ENCODE measurements at places on chromosomes 1 and 21.

GRCh38 chr1:7228252-7228961, 443.2 kb downstream of the CAMTA1 start:
- no peak for DNase-seq

DNA sequence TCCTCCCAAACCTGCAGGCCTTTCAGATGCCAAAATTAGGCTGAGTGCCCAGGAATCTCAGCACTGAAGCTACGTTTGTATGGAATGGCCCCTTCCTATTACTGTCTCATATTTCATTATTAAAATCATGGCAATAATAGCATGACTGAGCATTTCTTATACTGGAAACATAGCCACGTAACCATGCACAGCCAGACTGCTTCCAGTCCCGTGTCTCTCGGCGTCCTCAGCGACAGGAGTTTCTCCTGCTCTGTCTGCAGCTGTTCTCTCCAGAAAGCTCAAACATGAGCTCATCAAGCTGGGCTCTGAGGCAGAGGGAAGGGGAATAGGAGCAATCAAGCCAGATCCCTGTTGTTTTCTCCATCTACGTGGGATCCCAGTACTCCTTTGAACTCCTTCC, 104.0 kb downstream of the CDC7 start:
- DNase-seq, result no peak

- DNase-seq, result no peak
Observed at GRCh38 chr1:41520951-41521752, 36.7 kb upstream of the EDN2 start.

- DNase-seq, result no peak
Observed at GRCh38 chr21:21715266-21715969, 717.2 kb downstream of the NCAM2 start.

- DNase-seq, result no peak
Observed at GRCh38 chr1:53384796-53385195, 56.9 kb upstream of the LRP8 start.

DNA sequence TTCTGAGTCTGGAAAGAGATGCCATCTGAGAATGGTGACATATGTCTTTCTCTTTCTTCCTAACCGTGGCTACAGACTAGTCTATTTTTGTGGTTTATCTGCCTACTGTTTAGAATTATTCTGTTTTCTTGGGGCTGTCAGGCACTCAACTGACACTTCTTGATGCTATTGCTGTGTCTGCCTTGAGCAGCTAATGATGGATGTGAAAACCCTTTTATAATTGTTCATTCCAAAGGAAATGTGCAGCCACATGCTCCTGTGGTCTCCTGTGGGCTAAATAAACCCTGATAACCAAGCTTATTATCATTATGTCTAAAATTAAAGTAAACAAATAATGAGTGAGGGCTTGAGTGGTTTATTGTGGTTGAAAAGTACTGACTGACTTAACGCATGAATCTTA, 52.7 kb upstream of the CXADR start:
- no peak for DNase-seq

DNA sequence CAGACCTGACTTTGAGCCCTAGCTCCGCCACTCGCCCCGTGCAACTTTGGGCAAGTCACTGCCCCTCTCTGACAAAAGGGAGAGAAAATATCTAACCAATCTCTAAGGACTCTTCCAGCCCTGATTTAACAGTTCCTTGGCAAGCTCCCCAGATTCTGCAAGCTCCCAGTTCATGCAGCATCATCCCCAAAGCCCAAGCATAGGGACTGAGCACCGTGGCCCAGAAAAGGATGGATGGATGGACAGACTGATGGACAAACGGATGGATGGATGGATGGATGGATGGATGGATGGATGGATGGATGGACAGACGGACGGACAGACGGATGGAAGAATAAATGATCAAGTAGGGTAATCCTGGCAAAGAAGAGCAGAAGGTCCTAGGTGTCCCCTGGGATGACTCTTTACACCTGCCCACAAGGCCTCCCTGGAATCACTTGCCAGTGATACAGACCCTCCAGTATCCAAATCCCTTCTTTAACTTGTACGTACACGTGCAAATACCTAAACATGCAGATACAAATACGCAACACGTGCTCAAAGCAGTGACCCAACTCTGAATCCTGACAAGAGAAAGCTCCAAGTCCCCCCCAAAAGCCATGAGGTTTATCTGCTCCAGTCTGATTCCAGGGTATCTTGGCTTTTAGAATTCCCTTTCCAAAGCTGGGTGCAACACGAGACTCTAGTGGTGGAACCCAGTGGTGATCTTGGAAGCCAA, 16.0 kb downstream of the IFFO2 start:
- no peak for DNase-seq

DNA sequence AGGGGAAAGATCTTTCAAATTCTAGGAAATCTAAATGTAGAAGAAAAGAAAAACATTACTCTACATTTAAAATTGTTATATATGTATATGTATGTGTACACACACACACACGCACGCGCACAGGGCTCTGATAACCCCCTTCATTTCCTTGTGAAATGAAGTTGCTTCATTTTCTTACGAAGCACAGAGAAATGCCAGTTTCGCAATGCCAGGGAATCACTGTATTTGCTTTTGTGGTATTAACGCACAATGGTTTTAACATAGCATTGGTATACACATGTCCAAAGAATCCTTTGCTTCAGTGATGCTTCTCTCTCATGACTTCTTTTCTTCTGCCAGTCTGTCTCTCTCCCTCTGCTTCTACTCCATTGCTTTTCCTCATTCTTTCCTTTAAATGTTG, 8.4 kb upstream of the DDAH1 start:
- DNase-seq, result no peak

GRCh38 chr1:43965316-43965715, 4.5 kb upstream of the DPH2 start:
- DNase-seq, result no peak

- no peak for DNase-seq
Observed at GRCh38 chr1:197553281-197553680, 222.0 kb downstream of the DENND1B start.

DNA sequence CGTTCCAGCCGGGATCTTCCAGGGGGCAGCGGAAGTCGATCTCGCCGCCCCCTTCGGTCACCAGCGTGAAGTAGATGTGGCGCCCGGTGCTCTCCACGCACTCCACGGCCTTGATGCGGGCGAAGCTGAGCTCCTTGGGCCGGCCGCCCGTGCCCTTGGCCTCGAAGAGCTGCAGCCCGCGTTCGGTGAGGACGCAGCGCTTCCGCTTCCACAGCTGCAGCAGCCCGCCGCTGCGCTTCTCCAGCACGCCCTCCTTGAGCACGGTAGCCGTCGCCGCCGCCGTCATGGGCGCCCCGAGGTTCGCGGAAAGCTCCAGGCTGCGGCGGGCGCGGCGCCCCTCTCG, 516 bp downstream of the PHLDA3 start:
- no peak for DNase-seq

- DNase-seq, result peak; percentile 88
Observed at GRCh38 chr1:70410604-70411359, at the start of gene CTH. Gene CTH, plus strand, starts transcription at chr1:70411268. Its CDS starts 148 bp downstream, at chr1:70411416.

DNA sequence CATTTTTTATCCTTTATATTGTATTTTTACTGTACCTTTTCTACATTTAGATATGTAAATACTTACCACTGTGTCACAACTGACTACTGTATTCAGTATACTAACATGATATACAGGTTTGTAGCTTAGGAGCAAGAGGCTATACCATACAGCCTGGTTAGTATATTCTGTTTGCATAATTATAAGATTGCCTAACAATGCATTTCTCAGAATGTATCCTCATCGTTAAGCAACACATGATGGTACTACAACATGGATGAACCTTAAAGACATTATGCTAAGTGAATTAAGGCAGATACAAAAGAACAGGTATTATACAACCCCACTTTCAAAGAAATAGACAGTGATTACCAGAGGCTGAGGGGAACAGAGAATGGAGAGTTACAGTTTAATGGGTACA, 62.7 kb downstream of the RUSC1 start:
- DNase-seq, result no peak

- DNase-seq, result no peak
Observed at GRCh38 chr1:47931395-47931794, 65.8 kb downstream of the TRABD2B start.

DNA sequence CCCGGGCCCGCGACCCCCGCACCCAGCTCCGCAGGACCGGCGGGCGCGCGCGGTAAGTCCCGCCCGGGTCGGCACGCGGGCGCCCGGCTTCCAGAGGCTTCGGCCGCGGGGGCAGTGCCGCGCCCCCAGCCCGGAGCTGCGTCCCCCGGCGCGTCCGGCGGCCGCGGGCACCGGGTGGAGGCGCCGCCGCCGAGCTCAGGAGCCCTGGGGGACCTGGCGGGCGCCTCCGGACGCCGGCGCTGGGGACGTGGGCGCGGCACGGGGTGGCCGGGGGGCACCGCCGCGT, 227 bp downstream of the NBL1 start:
- no peak for DNase-seq

DNA sequence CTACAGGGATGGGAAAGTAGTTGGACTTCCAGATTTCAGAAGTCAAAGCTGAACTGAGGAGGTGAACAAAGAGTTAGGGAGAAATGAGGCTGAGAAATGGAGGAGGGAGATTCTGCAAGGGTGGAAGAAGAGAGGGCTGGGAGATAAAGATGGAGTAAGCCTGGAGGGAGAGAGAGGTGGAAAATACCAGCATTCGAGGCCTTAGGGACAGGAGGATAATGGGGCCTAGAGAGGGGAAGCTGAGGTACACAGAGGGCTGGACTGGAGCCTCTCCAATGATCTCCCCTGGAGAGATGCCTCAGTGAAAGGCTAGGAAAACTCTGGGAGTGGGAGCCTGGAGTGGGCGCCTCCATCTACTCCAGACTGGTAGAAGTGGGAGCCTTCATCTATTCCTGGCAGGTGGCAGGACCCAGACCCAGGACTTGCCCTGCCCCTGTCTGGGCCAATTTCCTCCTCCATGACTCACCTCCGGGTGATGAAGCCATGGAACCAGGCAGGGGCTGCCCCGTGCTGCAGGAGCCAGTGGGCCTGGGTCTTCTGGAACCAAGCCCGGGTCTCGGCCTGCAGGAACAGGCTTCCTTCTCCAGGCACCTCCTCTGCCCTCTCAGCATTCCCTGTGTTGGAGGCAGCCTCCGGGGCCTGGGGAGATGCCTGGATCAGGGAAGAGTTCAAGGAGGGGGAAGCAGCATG, 1.9 kb downstream of the SH2D2A start:
- DNase-seq, result no peak

DNA sequence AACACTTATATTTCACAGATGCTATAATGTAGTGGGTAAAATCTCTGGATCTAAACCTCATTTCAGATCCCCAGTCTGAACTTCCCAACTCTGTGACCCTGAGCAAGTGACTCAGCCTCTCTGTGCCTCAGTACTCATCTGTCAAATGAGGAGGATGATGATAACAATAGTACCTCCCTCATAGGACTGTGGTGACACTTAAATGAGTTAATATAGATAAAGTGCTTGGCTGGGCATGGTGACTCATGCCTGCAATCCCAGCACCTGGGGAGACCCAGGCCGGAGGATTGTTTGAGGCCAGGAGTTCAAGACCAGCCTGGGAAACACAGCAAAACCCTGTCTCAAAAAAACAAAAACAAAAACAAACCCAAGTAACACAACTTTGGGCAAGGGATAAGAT, 4.7 kb upstream of the ECE1 start:
- no peak for DNase-seq

- no peak for DNase-seq
Observed at GRCh38 chr1:152907686-152908601, at the start of gene IVL. Gene IVL, plus strand, starts transcription at chr1:152908546. Its CDS starts 1,252 bp downstream, at chr1:152909798.

GRCh38 chr1:78006521-78006920, 1.8 kb downstream of the DNAJB4 start:
- no peak for DNase-seq

DNA sequence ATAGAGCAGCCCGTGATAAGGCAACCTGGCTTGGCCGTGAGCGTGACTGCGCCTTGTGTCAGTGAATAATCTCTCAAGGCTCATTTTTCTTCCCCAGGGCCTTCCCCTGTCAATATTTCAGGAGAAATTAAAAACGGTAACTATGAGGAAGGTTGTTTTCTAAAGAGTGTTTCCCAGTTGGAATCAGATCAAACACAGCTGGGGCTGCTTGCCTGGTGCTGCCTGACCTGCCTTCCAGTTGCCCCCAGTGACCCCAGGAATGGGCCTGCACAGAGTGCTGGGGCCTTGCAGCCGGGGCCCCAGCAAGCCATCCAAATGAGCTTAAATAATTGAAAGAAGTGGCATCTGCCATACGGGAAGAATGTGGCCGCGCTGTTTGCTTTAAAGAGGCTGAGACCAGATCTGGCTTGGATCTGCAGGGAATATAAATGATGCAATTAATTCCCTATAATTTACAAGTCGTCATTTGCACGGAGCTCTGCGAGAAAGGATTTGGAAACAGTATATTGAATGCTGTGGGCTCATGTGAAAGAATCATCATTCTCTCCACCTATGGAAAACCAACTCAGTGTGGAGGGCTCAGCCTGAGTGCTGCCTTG, 203.9 kb downstream of the C1orf94 start:
- DNase-seq, result no peak

DNA sequence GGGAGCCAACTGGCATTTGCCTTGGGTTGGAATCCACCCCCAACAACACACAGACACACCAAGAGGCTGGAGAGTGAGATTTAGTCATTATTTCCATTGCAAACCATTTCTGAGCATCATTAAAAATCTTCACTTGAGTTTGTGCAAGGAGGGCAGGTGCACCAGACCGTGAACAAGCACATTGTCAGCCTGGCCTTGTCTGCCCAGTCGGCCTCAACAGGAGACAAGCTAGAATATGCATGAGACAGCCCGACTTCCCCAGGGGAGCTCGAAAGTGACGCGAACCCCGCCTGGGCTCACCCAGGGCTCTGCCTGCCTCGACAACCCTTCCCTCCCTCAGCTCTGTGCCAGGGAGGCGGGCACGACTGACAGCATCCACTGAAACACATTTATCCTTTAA, 15.4 kb upstream of the GUCA2B start:
- no peak for DNase-seq

DNA sequence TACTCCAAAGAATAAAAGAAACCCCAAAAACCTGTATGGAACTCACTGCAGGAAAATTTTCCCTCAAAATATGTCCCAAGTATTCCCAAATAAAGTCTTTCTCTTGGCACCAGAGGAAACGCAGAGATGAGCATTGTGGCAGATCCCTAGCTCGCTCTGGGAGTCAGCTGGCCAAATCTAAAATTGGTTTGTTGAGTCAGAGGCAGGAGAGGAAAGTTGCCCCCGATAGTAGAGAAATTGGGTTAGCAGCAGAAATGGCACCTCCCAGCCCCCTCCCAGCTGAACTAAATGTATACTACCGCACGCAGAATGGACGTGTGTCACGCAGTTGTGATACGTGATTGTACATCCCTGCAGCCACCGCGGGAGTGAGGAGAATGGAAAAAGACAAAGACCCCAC, 39.9 kb upstream of the TARBP1 start:
- DNase-seq, result no peak

GRCh38 chr1:4511374-4511773, 143.0 kb upstream of the AJAP1 start:
- no peak for DNase-seq

DNA sequence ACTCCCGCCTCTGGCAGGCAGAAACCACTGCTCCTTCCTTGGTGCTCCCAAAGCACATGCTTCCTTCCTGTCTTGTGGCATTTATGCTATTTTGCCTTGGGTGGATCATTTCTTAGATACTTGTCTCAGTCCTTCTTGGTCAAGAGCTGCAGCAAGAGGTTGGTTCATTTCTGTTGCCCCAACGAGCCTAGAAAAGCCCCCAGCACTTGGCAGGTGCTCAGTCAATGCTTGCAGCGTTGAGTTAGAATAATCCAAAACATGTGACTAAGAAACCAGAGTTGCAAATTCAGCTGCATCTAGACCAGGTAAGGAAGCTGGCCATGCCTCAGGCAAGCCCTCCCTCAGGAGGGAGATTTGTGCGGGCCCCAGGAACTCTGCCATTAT, 42.4 kb upstream of the TENT5C start:
- no peak for DNase-seq

- no peak for DNase-seq
Observed at GRCh38 chr1:18646786-18647410, 16.3 kb downstream of the PAX7 start.
